ENCODE measurements at places on chromosomes 3 and 15.

DNA sequence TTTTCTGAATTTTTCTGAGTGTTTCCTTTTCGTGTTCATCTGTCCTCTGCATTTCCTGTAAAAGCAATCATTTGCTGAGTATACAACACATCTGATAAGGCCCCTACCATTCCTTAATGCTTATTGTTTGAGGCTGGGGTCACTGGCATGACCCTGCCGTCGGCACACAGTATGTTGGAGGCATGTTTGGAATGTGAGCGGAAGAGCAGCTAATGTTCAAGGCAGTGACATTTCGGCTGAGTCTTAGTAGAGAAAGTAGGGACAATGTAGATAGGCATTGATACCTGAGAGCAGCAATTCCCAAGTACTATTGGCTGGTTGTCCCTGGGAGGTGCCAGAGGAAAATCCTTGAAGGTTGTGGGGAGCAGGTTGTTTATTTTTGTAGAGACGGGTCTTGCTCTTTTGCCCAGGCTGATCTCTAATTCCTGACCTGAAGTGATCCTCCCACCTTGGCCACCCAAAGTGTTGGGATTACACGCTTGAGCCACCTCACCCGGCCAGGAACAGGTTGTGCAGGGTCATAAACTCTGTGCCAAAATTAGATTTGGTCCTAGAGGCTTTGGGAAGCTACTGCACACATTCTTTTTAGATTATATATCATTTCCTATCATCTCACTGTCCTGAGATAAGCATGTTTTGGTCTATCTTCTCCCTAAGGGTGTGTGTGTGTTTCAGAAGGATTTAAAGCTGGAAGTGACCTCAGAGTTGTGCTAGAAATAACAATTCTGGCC, 13.5 kb downstream of the PTPN23 start:
- no peak for DNase-seq

DNA sequence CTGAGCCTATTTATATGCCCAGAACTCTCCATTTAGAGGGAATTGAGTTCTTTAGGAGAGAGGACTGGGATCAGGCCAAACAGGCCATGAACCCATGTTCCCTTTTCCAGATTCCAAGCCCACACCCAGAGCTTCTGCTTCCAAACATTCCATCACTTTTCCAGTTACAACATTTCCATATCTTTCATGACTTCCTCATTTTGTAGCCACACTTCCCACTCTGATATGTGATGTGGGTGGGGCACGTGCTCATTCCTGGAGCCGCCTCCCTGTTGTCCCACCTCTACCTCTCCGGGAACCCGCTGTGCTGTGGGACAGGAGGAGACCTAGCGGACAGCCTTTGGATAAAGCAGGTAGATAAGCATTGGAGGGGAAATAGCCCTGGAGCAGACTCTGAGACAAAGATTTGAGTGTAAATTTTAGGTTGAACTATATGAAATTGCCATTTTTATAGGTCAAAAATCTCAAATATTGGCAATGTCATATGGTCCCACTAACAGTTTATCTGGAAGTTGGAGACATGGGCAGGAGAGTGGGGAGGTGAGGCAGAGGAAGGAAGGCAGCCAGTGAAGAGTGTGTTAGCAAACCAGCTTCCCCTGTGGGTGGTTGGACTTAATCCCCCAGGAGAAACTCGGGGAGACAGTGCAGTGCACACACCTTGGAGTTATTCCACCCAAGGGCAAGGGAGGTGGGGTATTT, 31.8 kb downstream of the CYP8B1 start:
- DNase-seq = no peak

GRCh38 chr3:44108481-44108880, 133.2 kb upstream of the TOPAZ1 start:
- DNase-seq = no peak

DNA sequence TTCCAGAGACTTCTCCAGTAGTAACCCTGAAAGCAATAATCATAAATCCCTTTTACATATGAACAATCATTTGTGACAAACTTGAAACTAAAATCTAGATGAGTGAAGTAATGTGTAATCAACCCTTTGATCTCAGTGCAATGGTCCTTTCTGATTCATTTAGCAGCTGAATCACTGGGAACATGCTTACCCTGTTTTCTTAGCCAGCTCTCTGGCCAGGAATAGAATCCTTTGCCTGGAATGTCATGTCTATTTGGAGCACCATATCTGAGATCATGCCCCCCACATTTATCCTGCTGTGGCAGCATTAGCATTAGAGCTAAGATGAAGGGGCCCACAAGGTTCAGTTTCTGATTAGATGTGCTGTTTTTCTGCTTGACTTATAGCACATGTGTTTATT, 309.8 kb downstream of the OXSM start:
- no peak for DNase-seq

DNA sequence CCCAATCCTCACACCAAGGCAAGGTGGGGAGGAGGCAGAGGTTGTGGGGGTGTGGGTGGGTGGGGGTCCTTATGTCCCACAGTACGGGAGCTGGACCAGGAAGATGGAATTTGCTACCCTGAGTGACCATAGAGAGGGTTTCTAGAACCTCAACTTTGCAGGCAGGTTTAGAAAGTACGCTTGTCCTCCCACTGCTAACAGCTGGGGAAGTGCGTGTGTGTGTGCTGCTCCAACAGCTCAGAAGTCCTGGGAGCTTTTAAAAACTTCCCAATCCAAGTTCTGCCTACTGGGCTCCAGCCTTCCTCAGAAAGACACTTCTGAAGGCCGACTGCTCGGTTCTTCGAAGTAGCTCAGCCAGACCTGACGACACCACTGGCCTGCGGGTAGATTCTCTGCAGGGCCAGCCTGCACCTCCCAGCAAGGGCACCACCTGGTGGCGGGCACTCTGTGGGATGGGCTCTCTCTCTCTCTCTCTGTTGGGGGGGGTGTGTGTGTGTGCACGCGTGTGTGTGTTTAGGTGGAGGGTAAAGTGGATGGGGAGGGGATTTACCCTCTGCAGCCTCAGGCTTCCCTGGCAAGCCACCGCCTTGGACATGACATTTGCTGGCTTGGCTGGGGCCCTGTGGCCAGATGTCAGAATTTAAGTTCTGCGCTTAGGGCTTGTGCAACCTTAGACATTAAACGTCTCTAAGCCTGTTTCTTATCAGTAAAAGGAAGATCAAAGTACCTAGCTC, 15.6 kb downstream of the TMEM158 start:
- peak; percentile 79 for DNase-seq

DNA sequence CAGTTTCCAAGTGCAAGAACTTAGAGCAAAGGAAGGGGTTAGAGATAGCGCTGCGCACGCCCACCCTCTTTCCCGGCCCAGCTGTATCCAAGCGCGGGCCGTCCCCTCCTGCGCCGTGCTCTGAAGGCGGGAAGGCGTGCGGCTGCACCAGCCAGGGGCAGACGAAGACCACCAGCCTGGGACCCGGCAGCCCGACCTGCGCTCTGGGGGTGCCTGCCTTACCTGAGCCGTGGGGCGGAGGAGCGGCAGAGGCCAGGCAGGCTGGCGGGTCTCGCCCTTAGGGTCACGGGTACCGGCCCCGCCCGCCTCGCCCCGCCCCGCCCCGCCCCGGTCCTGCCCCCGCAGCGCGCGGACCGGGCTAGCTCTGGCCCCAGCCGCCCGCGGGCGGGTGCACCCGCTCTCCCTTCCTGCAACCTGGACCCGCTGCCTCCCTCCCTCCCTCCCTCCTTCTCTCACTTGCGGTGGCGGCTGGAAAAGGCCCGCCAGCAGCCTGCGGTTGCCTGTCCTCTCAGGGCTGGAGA, at the start of gene WDR72:
Gene WDR72, minus strand, starts transcription at position 253 of the 521 bp plus-strand sequence. CDS start 26,514 bp downstream, outside the sequence.
- peak; percentile 39 for DNase-seq

- no peak for DNase-seq
Measured at GRCh38 chr3:39139442-39139841, 13.9 kb downstream of the CSRNP1 start.

DNA sequence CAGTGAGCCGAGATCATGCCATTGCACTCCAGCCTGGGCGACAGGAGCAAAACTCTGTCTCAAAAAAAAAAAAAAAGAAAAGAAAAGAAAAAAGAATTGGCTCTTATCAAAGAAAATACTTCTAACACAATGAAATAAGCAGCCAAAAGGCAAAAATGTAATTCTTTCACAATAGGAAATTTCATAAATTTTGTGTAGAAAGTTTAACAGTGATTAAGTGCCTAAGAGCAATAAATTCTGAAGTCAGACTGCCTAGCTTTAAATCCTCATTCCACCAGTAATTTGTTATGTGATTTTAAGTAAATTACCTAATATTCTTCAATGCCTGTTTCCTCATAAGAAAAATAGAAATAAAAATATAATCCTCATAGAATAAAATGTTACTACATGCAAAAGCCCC, 24.6 kb downstream of the HLTF start:
- DNase-seq = no peak

DNA sequence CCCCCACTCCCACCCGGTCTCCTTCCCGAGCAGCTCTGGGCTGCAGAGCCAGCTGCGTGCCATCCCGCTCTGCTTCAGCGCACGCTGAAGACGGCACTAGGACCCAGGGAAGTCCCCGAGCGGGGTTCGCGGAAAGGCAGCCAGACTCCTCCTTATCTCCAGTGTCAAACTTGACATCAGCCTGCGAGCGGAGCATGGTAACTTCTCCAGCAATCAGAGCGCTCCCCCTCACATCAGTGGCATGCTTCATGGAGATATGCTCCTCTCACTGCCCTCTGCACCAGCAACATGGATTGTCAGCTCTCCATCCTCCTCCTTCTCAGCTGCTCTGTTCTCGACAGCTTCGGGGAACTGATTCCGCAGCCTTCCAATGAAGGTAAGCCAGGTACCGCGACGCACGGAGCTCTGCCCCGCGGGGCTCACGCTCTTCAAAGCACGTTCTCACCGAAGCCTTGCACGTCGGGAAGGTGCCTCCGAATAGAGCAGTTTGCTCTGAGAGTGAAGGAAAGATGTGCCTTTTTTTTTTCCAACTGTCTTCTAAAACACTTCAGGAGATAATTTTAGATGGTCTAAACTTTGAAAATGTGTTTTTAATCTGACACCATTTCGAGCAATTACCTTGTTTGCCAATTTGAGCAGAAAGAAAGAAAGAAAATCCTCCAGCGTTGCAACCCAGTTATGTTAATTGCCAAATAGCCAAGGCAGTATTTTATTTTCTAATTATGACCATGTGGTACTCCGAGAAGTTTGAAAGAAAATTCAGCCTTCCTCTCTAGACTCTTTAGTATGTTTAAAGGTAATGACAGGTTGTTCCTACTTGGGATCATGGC, at the start of gene EPHA3:
Gene EPHA3, plus strand, starts transcription at position 161 of the 830 bp plus-strand sequence. Its CDS starts 128 bp downstream, at position 289.
- peak; percentile 44 for DNase-seq

- no peak for DNase-seq
Measured at GRCh38 chr3:31102196-31102879, 207.9 kb upstream of the GADL1 start.

DNA sequence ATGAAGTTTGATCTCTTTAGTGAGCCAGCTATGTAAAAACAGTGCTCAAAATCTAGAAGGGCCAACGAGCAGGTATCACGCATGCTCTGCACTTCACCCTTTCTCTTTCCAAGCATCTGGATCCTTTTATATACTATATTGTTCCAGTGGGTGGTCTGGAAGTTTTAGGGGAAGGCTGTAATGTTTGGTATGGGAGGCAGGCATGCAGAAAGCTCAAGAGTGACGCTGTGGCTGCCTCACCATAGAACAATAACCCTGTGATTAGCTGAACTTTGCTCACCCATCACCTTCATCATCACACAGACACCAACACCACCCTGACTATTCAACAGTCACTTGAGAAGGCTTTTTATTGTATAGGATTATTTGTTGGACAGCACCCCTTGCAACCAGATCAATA, 81.6 kb downstream of the FBN1 start:
- no peak for DNase-seq

- no peak for DNase-seq
Measured at GRCh38 chr3:191383124-191383523, 52.8 kb upstream of the UTS2B start.

DNA sequence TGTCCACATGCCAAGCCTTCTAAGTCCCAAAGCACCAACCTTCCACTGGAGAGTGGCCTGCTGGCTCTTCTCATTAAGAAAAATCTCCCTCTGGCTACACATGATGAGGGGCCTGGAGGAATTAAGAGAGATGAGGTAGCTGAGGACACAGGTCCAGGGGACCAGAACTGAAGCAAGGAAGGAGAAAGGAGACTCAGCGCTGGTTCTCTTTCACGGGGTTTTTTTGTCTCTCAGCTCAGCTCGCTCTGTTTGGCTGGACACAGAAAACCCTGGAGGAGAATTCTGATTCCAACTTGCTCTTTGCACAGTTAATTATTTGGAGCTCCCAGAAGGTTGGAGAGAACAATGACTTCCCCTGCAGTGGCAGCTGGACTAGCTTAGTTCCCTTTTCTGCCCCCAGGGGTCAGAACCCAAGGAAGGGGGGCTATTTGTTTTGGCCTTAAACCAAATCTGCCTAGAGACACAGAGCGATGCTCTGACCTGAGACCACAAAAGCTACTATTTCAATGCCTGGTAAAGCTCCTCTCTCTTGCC, 507.6 kb downstream of the FHIT start:
- DNase-seq = no peak

GRCh38 chr3:155730843-155731242, 14.0 kb downstream of the PLCH1 start:
- DNase-seq = no peak

GRCh38 chr3:185846037-185846436, 21.2 kb upstream of the IGF2BP2 start:
- no peak for DNase-seq

DNA sequence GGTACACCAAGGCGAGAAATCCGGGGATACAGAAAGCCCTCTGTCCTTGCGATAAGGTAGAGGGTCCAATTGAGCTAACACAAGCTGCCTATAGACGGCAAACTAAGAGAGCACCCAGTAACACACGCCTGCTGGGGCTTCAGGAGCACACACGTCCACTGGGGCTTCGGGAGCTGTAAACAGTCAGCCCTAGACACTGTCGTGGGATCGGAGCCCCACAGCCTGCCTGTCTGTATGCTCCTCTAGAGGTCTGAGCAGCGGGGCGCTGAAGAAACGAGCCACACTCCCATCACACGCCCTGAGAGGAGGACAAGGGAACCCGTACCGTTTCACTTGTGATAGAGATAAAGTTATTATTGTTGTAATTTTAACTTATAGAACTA, 486 bp downstream of the SAMMSON start:
- no peak for DNase-seq

DNA sequence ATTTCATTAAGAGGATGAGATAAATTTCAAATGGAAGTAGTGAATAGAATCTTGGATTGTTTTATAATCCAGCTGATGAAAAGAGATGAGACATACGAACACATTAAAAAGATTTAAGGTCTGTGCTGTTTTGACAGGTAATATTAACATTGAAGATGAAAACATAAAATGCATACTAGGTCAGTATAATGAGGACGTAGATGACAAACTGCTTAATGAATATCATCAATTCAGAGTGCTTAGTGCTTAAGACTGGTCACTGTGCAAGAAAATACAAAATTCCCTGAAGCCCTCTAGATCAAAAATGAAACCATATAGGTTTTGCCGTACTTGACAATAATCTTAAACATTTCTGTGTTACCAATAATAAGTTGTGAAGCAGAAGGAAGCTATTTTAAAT, 173.4 kb upstream of the THRB start:
- no peak for DNase-seq

- no peak for DNase-seq
Measured at GRCh38 chr15:81302701-81303109, 21.2 kb downstream of the STARD5 start.

GRCh38 chr3:513301-513700, 316.7 kb downstream of the CHL1 start:
- DNase-seq = no peak
